Activated CD4-positive, alpha-beta T cell treated with anti-CD3 and anti-CD28 coated beads for 36 hours (primary cell): ENCODE measurements at places on chromosomes 7 and 10.

- no peak for DNase-seq
Observed at GRCh38 chr10:15824498-15824897, 35.8 kb downstream of the MINDY3 start.

DNA sequence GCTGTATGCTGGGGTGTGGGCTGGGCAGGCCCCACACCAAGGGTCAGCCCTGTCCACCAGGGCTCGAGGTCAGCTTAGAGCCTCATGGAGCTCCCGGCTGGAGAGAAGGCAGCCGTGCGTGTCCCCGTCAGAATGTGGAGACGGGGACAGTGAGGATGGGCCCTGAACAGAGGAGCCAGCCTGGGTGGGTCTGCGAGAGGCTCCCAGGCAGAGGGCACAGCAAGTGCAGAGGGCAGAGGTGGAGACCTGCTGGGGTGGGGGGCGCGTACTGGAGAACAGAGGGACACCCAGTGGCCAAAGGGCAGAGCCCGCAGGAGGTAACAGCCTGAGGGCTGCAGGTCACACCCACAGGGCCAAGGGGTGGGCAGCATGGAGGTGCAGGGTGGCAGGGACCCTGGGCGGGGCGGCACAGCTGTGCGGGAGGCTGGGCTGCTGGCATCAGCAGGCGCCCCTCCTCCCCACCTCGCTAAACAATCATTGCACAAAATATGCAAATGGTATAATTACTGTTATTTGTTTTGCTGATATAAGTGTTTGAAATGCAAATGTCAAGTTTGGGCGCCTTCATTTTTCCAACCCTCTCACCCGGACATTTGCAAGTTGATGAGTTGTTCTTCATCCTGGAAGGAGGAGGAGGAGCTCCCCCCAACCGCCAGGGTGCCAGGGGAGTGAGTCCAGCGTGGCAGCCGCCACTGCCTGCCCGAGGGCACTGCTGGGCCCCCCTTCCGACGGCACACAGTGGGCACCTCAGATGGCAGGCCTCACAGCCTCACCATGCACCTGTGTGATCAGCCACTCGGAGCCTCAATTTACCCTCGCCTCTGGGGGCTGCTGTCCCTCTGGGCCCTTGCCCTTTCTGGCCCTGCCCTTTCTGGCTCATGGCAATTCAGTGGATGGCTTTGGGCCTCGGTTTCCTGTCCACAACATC lies 35.0 kb downstream of the ELFN1 start:
- DNase-seq: no peak

DNA sequence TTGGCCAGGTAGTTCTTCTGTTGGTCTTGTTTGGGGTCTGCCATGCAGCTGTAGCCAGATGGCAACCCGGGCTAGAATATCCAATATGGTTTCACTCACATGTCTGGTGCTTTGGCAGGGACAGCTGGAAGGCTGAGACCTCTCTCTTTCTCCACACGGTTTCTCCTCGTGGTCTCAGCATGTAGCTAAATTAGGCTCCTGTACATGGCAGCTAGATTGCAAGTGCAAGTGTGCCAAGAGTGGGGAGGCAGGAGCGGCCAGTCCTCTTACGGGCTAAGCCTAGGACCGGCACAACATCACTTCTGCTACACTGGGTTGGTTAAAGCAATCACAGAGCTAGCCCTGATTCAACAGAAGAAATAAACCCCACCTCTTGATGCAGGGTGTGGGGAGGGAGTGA lies 9.3 kb upstream of the PDE1C start:
- no peak for DNase-seq

DNA sequence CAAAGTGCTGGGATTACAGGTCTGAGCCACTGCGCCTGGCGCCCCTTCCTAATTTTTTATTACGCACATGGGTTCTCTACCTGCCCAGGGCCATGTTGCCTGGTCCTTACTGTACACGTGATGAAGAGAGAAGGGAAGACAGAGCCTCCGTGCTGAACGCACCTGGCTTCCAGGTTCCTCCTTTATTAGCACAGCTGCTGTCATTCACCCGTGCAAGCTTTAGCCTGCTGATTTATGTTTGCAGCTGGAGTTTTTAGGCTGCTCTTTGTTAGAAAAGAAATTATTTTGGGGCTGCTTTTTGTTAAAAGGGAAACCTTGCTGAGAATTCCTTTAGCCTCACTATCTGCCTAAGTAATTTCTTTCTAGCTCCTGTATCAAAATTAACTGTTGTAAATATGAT lies 417.0 kb downstream of the CALN1 start:
- DNase-seq: no peak

GRCh38 chr7:96598421-96598820 lies 111.2 kb downstream of the SEM1 start:
- no peak for DNase-seq

DNA sequence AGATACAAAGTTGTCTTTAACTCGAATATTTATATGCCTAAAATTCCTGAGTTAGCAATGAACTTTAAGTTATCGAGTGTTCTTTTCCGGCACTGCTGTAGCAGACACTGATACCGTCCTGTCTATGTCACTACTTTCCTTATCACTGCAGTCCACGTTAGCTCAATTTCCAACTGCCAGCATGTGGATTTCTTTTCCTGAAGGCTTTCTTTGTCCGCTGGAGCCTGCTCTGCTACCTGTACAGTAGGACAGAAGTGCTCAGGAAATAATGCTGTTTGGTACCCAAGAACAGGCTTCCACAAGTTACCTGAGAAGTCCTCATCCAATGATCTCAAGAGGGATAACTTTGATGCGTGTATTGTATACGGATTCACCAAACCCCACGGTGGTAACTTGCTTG lies 329.4 kb downstream of the NXPH1 start:
- DNase-seq: no peak

GRCh38 chr10:123913688-123914268 lies 22.2 kb upstream of the CPXM2 start:
- DNase-seq: no peak

DNA sequence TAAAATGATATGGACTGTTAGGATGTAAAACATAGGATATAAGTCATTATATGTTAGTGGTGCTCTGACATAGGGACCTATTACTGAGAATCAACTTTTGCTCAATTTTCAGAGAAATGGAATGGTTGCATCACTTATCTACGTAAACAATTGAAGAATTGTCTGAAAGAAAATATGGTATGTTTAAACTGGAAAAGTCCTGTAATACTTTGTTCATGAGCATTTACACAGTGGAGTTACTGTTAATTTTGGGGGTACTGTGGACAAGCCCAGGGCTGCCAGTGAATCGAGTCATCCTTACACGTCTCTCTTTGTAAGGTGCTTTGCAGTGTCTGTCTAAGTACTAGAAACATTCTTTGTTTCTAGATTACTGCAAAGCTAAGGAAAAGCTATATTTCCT lies 152.0 kb downstream of the ZNF22 start:
- no peak for DNase-seq

DNA sequence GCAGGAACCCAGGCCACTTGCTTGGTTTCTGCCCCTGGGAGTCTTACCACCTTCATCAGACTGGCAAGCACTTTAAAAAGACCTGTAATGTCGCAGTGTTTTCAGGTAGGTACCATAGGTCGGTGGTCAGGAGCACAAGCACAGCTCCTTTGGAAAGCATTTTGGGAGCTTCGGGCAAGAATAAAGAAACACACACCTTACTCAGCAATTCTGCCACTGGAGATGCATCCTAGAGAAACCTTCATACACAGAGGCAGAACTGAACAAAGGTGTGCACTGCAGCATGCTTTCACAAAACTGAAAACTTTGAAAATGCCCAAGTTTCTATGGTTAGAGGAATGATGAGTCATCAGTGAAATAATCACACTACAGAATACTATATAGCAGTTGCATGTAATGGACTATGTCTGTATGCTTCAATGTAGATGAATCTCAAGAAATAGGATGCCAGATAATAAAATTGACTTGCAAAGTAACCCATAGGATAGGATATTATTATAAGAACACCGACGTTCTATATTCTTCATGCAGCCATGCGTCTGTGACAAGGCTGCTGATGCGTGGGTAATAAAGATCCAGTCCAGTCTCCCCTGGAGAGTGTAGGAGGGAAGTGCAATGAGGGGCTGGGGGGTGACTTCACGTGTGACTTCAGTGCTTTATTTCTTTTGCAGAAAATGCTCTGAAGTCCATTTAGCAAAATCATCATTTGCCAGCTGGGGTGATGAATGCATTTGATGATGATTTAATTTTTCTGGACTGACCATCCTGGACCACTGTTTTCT lies 309.5 kb downstream of the WDR37 start:
- DNase-seq: no peak

DNA sequence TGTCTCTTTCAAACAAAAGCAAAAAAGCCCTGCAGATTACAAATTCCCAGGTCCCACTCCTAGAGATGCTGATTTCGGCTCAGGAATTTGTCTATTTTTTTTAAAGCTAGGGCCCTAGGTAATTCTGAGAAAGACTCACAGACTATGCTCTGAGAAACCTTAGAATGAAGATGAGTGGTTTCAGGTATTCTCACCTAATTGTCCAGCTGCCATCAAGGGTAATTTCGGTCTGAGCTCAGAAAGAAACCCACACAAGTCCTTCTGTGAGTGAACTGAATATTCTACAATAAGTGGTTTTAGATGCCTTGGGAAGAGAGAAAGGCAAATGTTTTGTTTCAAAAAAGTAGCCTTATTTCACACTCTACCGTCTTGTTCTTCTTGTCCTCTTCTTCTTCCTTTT lies 45.7 kb downstream of the DCLRE1A start:
- DNase-seq: no peak

DNA sequence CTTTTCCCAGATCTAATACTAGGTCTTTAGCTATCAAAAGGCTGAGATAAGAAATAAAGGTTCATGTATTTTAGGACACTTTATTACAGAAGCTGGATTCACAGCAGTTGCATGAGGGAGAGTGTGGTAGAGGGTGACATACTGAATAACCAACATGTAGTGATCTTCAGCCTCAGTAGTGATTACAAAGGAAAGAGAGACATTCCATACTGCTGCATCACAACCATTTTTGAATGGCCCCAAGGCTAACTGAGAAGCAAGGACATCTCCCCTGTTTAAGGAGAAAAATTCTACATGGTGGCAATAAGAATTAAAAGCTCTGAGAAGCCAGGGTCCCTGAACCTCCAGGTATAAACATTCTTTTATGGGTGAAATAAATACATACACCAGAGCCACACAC lies 35.3 kb downstream of the COG5 start:
- no peak for DNase-seq

- DNase-seq: no peak
Observed at GRCh38 chr10:77920495-77920894, 6.1 kb downstream of the DLG5 start.

GRCh38 chr7:114086914-114087652 lies 168.3 kb upstream of the PPP1R3A start:
- DNase-seq: no peak

DNA sequence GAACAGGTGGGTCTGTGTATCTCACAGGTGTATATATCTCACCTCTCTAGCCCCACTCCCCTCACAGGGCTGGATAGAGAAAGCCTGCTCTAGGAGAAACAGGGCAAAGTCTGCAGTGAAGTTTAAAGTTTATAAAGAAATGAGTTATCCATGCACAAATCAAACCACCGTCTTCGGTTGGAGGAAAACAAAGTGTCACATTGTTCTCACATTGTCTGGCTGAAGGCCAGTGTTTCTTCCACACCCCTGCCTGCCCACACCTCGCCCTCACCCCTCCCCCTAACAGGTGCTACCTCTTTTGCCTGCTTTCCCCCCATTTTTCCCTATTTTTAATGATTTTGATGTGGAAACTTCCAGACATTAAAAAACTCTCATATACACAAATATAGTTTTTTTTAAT lies 25.8 kb downstream of the AQP1 start:
- no peak for DNase-seq

DNA sequence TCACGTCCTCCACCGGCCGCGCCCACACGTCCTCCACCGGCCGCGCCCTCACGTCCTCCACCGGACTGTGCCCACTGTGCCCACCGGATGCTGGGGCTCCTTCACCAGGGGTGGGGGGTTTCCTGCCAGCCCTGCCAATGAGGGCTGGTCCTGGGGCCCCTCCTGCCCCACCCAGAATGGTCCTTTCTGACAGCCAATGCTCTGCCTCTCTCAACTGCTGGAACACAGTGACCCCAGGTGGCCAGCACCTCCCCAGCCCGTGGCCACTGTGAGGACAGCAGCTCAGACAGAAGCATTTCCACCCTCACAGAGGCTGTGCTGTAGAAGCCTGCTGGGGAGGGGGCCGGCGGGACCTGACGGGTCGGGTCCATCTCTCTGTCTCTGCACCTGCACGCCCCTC lies 90.1 kb upstream of the DNAAF5 start:
- peak; percentile 64 for DNase-seq

DNA sequence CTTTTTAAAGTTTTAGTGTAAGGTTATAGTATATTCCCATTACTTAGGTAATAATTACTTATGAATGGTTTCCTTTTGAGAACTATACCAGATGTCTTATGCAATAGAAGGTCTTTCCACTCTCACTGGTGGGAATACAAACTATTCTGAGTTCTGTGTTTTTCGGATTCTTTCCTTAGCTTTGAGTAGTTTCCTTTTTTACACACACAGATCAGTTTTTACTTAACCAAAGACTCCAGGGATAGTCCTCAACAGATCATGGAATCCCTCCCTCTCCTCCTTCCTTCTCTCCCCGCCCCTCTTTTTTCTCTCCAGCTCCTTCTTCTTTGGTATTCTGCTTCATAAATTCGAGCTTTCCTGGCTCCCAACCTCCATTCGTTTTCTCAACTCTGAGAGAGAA lies 13.3 kb downstream of the COPG2 start:
- no peak for DNase-seq

GRCh38 chr7:136079934-136080333 lies 102.8 kb upstream of the MTPN start:
- DNase-seq: no peak

- DNase-seq: no peak
Observed at GRCh38 chr7:3495530-3495929, 194.5 kb downstream of the SDK1 start.

DNA sequence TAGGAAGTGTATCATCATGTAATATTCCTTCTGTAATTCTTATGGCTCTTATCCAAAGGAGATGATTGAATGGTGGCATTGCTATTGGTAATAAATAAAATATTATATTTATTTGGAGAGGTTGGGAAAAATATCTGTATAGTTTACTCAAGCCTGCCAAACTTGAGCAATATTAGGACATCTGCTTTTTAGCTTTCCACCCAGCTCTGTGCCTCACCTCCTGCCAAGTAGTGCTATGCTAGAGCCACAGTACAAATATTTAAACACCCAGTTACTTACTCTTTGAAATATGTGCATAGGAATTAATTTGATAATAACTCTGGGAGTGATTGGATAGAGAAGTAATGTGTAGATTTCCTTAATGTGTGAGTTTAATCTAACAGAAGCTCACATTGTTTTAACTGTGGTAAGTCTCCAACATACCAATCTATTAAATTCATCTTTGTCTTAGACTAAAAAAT lies 129.2 kb downstream of the BBS9 start:
- DNase-seq: no peak

DNA sequence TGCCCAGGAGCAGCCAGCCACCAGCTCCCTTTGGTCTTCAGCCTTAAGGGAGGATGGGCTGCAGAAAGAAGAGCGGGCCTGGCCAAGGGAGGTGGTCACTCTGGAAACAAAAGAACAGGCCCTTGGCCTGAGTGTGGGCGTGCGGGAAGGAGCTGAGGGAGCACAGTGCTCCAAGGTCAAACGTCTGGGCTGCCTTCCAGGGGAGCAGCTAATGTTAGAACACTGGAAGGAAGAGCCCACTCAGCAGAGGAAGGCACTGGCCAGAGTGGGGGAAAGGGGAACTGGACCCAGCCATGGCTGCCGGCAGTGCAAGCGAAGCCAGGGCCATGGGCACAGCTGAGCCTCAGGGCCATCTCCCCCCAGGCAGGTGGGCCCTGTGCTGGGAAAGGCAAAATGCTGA lies 42.7 kb downstream of the FAM53B start:
- DNase-seq: no peak

GRCh38 chr7:93117852-93118530 lies at the start of gene SAMD9:
SAMD9 (minus strand) TSS chr7:93117979; CDS start chr7:93106097, 11,882 bp downstream.
- peak; percentile 65 for DNase-seq

GRCh38 chr7:103445228-103446048 lies 569 bp downstream of the SLC26A5 start:
- peak; percentile 13 for DNase-seq
